ENCODE measurements at places on chromosomes 13 and 19.

GRCh38 chr13:113832205-113832604, 31.7 kb downstream of the GAS6 start:
- no peak for DNase-seq

- no peak for DNase-seq
These were observed 97.0 kb upstream of the GPR183 start for GRCh38 chr13:99404005-99404755.

DNA sequence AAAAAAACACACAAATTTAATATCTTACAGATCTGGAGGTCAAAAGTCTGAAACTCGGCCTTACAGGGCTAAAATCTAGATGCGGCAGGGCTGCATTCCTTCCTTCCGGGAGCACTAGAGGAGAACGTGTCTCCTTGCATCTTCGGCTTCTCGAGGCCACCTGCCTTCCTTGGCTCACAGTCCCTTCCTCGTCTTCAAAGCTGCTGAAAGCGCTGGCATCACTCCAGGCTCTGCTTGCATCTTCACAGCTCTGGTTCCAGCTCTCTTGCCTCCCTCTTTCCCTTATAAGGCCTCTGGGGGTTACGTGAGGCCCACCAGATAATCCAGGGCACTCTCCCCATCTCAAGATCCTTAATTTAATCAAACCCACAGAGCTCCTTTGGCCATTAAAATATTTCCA, 10.5 kb downstream of the XRCC1 start:
- DNase-seq: no peak

- no peak for DNase-seq
These were observed 1.2 kb downstream of the CPT1C start for GRCh38 chr19:49692147-49692506.

DNA sequence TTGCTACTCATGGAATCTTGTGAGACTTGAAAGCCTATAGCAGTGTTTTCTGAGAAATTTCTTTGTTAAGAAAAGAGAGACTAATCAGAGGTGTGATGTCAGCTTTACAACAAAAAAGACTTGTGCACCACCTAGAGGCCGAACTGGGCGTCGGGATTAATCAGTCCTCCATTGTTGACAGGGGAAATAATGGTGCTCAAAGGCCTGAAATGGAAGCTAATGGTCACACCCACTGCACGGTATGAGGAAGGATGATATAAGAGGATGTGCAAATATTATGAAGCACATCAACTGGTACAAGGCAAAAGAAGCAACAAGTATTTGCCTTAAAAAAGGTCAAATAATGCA, 480.2 kb upstream of the MIR17HG start:
- peak; percentile 40 for DNase-seq

DNA sequence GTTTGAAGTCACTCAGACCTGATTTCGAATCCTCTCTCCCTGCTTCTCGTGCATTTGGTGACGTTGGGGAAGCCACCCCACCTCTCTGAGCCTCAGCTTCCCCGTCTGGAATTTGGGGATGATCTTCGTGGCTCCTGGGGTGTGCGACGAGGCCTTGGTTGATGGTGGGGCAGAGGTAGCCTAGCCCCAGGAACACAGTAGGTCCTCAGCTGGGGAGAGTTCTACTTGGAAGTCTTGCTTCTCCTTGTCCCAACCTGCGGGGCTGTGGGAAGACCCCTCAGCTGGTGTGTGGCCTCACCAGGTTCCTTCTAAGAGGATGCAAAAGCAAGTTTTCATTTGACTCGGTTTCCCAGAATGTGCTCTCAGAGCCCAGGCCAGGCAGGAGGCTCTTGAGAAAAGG, 13.1 kb downstream of the HPN start:
- no peak for DNase-seq

DNA sequence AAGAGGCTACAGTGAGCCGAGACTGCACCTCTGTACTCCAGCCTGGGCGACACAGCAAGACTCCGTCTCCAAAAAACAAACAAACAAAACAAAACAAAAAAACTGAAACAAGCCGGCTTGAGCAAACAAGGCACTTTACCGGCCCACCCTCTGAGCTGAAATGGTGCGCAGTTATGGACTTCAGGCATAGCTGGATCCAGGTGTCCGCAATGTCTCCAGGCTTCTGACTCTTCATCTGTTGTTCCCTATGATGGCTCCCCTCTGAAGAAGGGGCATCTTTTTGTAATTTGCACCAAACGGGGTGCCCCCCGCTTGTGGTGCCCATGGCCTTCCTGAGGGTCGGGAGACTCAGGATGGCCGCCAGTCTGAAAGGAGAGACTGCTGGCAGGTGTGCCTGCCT, 6.2 kb downstream of the C2CD4C start:
- no peak for DNase-seq

DNA sequence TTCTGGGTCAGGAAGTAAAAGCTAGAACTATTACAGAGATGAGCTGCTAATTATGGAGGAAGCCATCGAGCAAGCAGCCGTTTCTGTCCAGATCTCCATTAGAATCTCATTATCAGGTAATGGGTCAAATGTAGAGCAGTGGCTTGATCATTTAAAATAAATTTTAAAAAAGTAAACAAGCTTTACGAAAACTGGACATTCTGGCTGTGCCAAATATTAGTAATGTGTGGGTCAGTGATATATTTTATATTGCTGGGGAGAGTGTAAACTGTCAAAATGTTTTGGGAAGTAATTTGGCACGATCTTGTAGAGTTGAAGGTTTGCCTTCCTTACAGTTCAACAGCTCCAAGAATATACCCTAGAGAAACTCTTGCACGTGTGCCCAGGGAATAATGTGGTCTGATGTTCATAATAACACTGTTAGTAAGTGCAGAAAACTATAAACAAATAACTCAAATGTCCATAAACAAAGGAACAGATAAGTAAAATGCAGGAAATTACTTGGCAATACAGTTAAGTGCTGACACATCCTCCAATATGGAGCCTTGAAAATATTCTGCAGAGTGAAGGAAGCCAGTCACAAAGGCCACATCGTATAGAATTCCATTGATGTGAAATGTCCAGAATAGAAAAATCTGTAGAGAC, 127.2 kb upstream of the UBL3 start:
- DNase-seq: no peak

GRCh38 chr13:45361596-45362206, 20.7 kb upstream of the TPT1 start:
- DNase-seq: no peak

DNA sequence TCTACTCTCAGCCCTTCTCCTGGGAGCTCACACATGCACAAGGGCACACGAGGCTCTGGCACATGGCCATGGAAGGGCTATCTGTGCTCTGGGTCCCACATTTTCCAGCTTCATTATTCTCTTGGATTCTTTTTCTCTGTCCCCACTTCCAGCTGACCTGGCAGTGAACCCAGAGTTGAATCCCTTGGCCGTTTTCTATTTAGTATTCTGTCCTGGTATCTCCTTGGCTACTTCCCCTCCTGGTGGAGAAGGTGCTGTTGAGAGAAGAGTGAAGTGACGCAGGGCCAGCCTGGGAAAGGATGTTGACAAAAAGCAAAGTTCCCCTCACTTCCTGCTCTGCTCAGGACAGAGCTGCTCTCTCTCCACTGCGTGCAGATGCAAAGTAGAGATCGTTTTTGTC, 303.1 kb downstream of the IRS2 start:
- no peak for DNase-seq

DNA sequence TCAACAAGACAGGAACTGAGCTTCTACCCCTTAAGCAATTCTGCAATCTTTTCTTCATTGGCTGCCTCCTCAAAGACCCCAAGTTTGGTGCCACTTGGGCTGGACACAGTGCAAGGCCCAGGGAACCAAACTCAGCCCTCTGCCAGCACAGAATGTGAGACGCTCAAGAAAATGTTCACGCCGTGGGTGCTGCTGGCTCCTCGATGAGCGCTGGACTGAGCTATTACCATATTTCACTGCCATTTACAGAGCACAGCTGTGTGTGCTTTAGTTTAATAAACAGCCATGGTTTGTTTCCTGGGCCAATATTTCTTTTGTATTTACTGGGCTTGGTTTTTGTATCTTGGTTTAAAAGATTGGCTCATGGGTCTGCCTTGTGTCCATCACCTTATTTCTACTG, 138.8 kb upstream of the VSTM2B start:
- DNase-seq: no peak

- no peak for DNase-seq
These were observed 1567.4 kb downstream of the EFNB2 start for GRCh38 chr13:104967836-104968630.

DNA sequence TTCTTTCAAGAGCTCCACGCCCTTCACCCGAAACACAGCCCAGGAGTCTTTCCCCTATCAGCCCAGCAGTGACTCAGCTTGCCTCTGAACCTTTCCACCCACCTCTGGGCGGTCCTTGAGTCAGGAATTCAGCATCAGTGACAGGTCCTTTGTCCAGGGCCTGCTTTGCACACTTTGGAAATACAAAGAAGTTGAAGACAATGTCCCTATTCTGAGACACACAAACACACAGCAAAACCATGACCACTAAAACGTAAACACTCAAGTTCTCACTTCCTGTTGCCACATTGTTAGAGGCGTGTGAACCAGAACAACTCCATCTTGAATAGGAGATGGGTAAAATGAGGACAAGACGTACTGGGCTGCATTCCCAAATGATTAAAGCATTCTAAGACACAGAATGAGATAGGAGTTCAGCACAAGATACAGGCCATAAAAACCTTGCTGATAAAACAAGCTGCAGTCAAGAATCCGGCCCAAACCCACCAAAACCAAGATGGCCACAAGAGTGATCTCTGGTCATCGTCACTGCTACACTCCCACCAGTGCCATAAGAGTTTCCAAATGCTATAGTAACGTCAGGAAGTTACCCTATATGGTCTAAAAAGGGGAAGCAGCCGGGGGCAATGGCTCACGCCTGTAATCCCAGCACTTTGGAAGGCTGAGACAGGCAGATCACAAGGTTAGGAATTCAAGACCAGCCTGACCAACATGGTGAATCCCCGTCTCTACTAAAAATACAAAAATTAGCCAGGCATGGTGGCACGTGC, 49.2 kb upstream of the ATP12A start:
- no peak for DNase-seq

Measured in SIG-M5 (cell line).